Right atrium auricular region (tissue), 2 donors: ENCODE measurements at places on chromosomes 12 and 14. TPM values are rescaled to one million over a fixed set of nuclear protein-coding genes. Genes with fewer than 3 reads are reported as not detected.

- DNase-seq = no peak
Measured at GRCh38 chr14:33776871-33777270, 174.0 kb downstream of the EGLN3 start.

DNA sequence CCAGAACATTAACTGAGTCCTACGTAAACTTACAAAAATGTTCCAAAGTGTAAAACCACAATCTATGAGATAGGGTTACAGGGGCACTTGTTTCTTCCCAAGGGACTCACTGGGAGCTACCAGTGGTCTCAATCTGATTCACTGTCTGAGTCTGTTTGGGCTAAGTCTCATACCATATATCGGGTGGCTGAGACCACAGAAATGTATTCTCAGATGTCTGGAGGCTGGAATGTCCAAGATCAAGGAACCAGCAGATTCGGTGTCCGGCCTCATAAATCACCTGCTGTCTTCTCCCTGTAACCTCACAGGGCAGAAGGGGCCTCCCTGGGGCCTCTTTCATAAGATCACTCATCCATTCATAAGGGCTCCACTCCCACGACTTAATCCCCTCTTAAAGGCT lies 616.3 kb upstream of the TMEM132C start:
- DNase-seq = no peak

DNA sequence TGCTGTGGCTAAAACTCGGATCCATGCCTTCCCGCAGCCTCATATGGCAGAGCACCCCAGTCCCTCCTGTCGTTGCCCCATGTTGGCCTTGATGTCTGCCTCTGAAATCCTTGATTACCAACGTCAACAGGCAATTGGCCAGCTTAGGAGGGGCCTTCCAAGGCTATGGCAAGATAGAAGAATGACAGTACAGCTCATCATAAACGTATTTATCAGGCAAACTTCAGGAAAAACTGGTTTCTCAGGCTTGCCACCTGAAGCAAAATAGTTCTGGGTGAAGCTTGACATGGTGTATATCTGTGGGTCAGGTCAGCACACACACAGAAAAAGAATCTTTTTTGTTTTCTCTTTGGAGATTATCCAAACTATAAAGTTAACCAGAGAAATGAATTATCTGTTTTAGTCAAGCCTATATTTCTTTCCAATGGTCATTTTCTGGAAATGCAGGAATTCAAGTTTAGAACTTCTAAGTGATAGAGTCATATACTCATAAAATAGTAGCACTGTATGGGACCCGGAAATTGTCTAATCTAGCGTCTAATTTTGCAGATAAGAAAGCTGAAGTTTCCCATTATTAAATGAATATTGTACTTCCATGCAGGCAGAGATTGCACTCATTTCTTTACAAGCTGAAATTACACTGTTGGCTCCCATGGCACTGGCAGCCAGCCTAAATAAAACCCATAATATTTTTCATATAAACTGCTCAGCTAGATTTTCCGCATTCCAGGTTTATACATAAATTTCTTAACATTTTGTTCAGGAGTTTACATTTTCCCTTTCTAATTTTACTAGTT lies 24.4 kb upstream of the DUSP16 start:
- no peak for DNase-seq

- DNase-seq = no peak
Measured at GRCh38 chr14:23033251-23033727, 1.4 kb downstream of the PSMB5 start.

DNA sequence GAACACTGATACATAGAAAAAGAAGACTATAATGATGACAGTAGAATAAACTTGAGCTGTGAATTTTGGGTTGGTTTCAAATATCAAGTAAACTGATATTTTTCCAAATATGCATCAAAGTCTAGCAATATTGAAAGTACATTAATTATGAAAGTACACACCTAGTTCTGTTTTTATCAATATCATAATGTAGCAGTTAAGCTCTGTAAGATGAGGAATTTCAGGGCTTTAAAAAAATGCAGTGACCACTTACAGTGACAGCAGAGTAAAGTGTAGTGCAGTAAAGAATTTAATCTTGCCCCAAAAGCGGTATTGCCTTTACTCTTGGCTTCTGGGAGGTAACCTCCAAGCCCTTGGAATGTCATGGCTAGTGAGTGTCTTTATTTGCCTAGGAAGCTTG lies 102.9 kb upstream of the ABCD2 start:
- DNase-seq = no peak

GRCh38 chr14:83290447-83290846 lies 1756.8 kb upstream of the SEL1L start:
- DNase-seq = no peak

The GPR84 gene
- total RNA-seq = not detected

The RERGL gene
- not detected for total RNA-seq

The NRIP2 gene
- total RNA-seq = 0.59 TPM
